Effector CD4-positive, alpha-beta T cell (primary cell): ENCODE measurements at places on chromosomes 2 and 18.

GRCh38 chr18:1270081-1270480 is 365.4 kb downstream of the ADCYAP1 start:
- no peak for DNase-seq

DNA sequence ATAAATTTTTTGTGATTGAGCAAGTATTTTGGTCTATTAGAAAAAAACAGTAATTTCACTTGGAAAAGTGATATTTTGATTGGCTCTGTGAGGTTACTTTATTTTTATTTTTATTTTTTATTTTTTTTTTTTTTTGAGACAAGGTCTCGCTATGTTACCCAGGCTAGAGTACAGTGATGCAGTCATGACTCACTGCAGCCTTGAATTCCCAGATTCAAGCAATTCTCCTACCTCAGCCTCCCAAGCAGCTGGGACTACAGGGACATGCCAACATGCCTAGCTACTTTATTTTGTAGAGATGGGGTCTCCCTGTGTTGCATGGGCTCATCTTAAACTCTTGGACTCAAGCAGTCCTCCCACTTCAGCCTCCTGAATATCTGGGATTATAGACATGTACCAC is 60.9 kb upstream of the MGAT5 start:
- no peak for DNase-seq

- no peak for DNase-seq
These were observed 113.0 kb downstream of the MEIS1 start for GRCh38 chr2:66547887-66548286.

- no peak for DNase-seq
These were observed 102.2 kb upstream of the RND3 start for GRCh38 chr2:150589681-150590080.

DNA sequence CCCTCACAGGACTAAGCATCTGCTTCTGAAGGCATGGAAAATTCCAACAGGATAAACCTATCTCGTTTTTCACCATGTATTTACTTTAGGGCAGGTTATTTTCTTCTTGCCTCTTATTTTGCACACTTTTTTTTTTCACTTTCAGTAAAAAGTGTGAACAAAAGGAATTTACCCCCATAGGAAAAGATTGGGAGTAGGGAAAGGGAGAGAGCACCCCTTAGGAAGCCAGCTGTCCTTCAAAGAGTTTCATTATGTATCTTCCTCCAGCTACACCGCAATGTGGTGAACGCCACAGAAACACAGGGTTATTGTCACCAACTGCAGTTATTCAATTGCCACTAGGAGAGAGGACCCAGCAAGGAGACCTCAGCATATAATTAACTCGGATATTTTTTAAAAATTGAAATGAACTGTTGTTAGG is 286.2 kb upstream of the VRK2 start:
- no peak for DNase-seq

DNA sequence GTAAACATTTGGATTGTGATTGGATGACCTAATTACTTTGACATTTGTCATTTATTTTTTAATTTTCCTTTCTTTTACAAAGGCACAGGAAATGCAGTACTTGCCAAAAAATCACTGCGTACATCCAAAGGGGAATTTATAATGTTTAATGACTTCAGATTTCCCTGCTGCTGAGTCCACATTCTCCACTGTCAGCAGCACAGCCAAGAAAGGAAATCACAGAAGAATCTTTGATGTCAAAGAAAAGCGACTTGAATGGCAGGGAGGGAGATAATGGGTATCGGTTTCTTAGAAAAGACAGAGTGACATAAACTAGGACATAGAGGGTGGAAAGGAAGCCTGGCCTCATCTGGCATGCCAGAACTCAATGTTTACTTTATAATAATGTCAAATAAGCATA is 41.4 kb upstream of the COPS8 start:
- DNase-seq, result no peak

- no peak for DNase-seq
These were observed 94.9 kb downstream of the ADD2 start for GRCh38 chr2:70673041-70673647.

GRCh38 chr2:120693121-120693520 is 42.5 kb upstream of the GLI2 start:
- DNase-seq, result no peak

DNA sequence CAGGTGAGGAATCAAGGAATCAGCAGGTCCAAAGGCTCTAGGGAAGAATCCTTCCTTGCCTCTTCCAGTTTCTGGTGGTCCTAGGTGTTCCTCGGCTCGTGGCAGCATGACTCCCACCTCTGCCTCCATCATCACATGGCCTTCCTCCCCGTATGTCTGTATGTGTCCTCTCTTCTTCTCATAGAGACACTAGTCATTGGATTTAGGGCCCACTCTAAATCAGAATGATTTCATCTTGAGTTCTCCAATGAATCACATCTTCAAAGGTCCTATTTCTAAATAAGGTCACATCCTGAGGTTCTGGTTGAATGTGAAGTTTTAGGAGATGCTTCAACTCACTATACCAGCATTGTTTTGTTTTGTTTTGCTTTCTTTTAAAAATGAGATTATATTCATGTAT is 11.1 kb upstream of the AGFG1 start:
- DNase-seq, result no peak

GRCh38 chr2:74025971-74026612 is 41.4 kb downstream of the TET3 start:
- DNase-seq, result no peak

DNA sequence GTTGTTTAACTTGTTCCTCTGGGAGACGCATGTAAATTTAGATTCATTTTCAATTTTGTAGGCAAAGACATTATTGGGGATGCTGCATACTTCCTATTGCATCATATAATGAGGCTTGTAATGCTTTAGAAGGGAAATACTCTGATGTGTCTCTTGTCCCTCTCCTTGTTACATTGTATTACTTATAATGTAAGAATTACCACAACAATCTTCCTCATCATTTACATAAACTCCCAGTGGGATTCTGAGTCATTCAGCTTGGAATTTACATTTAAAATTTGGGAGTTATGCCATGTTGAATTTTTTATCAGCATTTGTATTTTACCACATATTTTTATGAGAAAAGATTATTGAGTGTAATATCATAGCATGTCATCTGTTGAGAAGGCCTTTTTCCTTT is 963.4 kb upstream of the NRXN1 start:
- no peak for DNase-seq

DNA sequence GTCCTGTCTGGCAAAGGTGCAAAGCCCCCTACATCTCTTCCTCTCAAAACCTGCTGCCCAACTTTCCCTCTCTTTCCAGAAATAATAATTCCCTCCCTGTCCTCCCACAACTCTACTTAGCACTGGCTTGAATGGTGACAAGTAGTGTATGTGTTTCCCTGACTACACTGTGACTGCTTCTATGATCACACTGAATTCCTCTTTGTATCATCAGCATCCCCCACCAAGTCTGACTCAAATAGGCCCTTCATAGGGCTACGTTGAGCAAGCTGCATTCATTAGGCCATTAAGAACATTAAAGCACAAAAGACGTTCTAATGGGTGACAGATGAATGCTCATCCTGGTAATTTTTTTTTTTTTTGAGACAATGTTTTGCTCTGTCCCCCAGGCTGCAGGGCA is 13.7 kb upstream of the ST3GAL5 start:
- no peak for DNase-seq

GRCh38 chr2:218990612-218991011 is 2.6 kb downstream of the CRYBA2 start:
- no peak for DNase-seq

GRCh38 chr2:221461901-221462300 is 110.2 kb downstream of the EPHA4 start:
- no peak for DNase-seq
